ENCODE measurements at places on chromosomes 3 and 15. TPM values are rescaled to one million over a fixed set of nuclear protein-coding genes. Genes with fewer than 3 reads are reported as not detected.

The NSMCE3 gene
- total RNA-seq: 11.9 TPM

The RAD51 gene
- 13.5 TPM for total RNA-seq

The HIGD1A gene
- total RNA-seq: 134 TPM

The CHRD gene
- total RNA-seq: 1.3 TPM

GRCh38 chr3:95994338-95994737 lies 820.1 kb upstream of the EPHA6 start:
- DNase-seq: no peak

DNA sequence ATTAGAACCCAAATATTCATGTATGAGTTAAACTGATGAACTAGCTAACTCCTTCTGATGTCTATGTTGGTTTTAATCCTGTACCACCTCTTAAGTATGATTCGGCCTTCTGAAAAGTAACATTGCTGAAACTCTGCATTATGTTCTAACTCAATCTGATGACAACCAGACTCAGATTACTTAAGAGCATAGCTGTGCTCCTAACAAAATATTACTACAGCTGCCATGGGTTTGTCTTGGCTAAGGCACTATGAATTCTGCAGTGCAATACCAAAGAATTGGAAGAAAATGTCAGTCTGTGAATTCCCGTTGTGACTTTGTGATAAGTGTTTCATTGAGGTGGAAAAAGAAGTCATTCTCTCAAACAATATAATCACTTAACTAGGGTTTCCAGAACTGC lies 224.4 kb downstream of the ZMAT3 start:
- no peak for DNase-seq

DNA sequence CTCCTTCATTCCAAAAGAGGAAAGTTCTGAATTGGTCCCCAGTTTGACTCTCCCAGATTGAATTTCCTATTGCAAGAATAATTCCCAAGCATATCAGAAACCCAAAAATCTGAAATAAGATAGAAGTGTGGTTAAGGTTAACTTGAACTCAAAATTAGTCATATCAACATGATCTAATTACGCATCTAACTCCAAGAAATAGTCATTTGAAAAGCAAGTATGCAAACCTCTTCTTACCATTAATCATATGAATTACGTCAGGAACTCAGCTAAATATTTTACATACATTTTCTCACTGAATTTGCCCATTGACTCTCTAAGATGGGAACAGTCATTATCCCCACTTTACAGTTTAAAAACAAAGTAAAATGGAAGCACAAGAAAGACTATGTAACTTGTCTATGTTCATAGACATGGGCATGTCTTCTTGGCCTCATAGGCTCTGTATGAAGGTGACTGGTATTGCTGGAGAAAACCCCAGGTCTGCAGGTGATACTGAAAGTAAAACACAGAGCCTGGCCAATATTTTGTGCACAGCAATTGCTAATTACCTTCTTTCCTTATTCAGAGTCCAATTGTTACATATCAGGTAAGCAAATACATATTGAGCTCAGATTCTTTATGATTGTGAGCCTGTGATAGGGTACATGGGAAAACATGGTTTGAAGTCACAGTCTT lies 139.2 kb downstream of the ATP8B4 start:
- DNase-seq: no peak

DNA sequence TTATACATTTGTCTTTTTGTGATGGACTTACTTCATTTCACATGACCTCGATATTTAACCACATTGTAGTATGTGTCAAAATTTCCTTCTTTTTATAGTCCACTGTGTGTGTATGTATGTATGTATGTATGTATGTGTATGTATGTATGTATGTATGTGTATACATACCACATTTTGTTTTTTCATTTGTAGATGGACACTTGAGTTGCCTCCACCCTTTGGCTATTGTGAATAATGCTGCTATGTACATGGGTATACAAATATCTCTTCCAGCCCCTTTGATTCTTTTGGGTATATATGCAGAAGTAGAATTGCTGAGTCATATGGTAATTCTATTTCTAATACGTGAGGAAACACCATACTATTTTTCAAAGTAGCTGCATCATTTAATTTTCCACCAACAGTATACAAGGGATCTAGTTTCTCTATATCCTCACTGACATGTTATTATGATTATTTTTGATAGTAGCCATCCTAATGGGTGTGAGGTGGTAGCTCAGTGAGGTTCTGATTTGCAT lies 228.2 kb downstream of the OPA1 start:
- DNase-seq: no peak

GRCh38 chr3:179318876-179319275 lies 4.0 kb upstream of the ZNF639 start:
- no peak for DNase-seq

GRCh38 chr15:99961011-99961441 lies 227.8 kb upstream of the LYSMD4 start:
- no peak for DNase-seq
